T-cell (primary cell): ENCODE measurements at places on chromosomes 12 and 14.

GRCh38 chr14:102675396-102675795, 82.9 kb downstream of the RCOR1 start:
- no peak for DNase-seq

DNA sequence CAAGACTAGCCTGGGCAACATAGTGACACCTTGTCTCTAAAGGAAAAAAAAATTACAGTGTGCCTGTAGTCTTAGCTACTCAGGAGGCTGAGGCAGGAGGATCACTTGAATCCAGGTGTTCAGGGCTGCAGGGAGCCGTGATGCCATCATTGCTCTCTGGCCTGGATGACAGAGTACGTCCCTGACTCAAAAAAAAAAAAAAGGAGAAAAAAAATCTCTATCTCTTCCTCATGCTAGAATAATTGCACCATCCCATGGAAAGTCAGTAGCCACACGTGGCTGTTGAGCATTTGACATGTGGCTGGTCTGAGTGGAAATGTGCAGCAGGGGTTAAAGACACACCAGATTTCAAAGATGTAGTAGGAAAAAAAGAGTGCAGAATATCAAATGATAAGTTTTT, 3.8 kb downstream of the RILPL1 start:
- no peak for DNase-seq

- DNase-seq = peak; percentile 50
These were observed 67.2 kb downstream of the DIO3 start for GRCh38 chr14:101628471-101628966.

DNA sequence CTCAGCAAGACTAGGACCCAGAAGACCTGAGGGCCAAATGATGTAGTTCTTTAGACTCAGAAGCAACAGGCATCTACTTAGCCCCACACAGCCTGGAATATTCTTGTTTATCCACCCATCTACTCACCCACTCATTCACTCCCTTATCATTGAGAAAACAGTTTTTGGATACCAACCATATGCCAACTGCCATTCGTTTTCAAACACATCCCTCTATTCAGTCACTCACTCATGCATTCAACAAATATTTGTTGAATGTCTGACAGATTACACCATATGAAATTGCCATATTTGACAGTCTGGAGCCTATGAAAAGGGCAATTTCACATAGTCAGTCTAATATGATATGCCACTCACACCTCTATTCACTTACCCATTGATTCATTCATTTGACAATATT, 103.2 kb downstream of the NT5DC3 start:
- DNase-seq = no peak

- no peak for DNase-seq
These were observed 26.6 kb downstream of the JKAMP start for GRCh38 chr14:59510966-59511365.

- DNase-seq = no peak
These were observed 101.9 kb downstream of the DACT1 start for GRCh38 chr14:58739674-58740073.

DNA sequence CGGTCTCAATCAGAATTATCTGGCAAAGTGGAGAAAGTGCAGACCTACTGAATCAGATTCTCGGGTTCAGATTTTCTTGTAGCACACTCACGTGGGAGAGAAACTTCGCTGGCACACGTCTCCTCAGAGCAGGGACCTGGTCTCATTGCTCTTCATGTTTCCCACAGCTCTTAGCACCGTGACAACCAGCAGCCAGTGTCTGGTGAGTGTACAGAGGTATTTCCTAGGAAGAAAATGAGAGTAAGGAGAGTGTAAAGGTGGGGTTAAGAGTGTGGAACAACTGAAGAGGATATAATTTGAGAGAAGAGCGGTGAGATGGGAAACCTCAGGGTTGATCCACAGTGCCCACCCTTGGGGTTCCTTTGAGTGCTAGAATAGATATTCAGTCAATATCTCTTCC, 89.2 kb downstream of the ARF6 start:
- no peak for DNase-seq

DNA sequence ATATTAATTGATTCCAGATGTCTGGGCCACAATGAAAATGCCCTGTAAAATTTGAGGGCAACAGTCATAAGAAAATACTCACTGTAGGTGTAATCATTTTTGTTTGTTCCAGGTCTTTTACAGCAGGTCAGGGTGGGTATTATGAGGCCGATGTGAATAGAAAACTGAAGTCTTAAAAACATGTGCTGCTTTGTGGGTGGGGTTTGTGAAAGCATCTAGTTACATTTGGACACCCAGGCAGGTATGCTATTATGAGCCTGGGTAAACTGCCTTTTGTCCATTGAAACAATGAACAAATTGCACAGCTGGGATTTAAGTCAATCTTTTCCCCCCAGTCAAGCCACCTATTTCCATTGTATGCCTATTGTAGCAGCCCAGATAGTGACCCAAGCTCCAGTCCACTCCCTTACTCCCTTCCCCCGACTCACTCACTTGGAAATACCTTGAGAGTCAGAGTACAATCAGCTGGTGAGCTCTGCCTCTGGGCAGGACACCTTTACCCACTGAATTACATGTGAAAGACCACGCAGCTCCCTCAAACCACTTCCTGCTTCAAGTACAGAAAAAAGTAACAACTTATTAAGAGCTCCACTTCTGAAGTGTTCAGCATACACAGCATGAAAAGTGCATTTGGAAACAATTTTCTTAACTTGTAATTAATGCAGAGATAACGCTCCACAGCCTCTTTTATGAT, 1.8 kb downstream of the IGF1 start:
- peak; percentile 10 for DNase-seq

DNA sequence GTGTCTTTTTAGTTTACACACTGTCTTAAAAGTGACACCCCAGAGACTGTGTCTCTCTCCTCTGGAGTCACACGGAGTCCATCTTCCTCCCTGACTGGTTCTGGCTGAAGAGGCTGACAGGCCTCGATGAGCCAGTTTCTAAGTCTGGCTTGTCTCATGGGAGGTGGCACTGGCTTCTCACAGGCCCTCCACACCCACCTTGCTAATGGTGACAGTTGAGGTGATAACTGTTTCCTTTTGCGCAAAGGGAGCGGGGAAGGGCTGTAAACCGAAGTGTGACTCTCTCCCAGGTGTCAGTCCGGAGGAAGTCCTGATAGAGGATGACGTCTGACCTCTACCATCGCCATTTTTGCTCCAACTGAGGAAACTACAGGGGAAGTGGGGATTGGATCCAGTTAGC, 30.2 kb downstream of the KCTD10 start:
- DNase-seq = peak; percentile 22

DNA sequence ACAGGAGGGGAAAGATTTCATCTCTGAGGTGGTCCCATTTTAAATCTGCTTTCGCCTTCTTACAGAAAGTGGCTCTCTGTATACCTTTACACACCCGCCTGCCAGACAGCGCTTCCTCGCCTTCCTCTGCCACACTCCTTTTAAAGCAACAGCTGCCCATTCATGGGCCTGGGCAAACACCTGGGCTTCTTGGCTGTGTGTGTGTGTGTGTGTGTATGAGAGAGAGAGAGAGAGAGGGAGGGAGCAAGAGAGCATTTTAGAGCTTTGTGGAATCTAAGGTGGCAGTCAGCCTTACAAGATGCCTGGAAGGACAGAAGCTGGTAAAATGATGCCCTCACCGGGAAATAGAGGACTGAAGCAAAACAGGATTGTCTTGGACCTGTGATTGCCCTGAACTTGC, 20.0 kb downstream of the PTHLH start:
- DNase-seq = no peak

GRCh38 chr12:77352946-77353345, 287.6 kb upstream of the E2F7 start:
- no peak for DNase-seq

DNA sequence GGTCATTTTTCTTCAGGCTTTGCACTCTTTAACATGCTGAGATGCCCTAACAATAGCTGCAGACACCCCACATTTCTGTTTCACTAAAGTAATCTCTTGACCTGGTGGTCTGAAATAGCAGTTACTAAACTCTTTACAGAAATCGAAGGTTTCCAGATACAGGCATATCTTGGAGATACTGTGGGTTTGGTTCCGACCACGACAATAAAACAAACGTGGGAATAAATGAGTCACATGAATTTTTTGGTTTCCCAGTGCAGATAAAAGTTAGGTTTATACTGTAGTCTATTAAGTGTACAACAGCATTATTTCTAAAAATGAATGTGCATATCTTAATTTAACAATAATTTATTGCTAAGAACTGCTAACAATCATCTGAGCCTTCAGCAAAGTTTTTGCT, 208.7 kb downstream of the EGLN3 start:
- DNase-seq = no peak

DNA sequence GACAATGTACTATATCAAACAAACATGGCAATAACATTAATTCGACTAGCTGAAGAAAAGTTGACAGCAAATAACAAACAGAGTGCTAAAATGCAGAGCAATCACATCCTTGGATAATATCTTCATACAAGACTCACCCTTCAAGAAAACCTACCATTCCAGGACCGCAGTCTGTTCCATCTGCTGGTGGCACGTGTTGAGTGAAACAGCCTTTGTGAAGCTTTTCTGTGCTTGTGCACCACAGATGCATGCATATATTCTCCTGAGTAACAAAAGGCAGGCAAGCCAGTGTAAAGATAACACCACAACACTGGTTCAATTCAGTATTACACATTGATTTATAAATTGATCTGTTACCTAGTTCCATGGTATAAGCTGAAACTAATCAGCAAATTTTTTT, 89.3 kb downstream of the ADAMTS20 start:
- DNase-seq = no peak

DNA sequence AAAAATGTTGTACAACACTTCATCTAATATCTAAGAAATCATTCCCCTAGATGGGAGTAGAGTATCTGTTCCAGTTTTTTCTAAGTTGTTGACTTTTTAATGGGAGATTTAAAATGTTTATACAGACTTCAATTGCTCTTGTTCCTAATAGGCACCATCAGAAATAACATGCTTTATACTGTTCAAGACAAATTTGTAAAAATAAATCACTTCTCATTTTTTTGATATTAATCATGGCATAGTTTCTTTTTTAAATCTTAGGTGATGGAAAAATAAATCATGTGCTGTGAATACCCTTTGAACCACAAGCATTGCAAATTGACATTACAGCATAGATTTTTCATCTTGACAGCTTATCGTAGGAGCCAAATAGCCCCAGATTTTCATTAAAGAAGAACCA, 473.5 kb upstream of the MGAT4C start:
- DNase-seq = no peak

DNA sequence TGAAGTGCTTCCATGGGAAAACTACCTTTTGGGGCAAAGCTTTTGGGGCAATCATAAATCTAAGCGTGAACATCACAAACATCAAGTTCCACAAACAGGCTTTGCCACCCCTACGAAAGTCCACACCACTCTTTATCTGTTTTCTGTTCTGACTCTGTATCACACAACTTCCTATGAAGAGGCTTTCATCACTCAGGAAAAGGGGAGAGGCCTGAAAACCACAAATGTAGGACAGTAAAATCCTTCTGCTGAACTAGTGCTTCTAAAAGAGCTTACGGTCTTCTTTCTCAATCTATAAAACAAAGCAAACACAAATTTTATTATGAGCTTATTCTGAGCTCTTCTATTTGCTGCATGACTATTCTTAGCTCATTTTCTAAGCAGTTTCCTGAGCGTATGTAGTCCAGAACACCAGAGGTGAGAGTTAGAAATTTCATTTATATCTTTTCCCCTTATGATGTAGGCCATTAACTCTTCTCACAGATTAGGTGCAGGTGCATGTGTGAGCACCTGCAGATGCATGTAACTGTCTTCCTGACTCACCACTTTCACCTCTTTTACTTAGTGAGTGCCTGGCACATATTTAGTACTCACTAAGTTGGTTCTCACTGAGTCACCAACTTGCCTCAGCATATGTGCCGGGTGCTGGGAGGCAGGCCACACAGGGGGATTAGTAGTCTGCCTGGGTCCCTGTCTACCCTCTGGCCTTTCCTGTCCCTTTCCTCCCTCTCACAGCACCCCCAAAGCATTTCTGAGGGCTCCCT, 32.9 kb upstream of the SYCP3 start:
- DNase-seq = no peak

DNA sequence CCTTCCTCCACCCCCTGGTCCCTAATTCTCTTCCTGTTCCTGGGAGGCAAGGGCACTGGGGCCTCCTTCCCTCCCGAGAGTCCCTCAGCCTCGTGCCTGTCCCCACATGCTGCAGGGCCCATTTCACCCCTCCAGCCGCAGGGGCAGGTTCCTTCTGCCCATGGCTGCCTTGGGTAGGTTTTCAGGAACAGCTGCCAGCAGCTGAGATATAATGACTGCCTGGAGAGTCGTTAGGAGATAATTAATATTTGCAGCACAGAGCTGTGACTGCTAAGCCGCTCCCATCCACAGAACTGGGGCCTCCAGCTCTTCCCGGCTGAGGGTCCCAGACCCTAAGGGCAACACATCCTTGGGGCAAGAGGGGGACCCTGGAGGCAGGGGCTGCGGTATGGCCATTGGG, 211.9 kb upstream of the LHX5 start:
- no peak for DNase-seq

DNA sequence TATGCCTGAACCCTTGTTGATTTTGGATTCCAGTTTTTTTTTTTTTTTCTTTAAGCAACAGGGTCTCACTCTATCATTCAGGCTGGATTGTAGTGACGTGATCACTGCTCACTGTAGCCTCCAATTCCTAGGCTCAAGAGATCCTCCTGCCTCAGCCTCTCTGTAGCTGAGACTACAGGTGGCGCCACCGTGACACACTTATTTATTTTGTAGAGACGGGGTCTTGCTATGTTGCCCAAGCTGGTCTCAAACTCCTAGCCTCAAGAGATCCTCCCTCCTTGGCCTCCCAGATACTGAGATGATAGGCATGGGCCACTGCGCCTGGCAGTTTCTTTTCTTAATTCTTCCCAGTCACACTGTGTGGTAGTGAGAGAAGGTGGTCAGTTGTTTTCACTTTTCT, 25.2 kb downstream of the ACADS start:
- no peak for DNase-seq

GRCh38 chr14:82385048-82385447, 851.4 kb upstream of the SEL1L start:
- DNase-seq = no peak

GRCh38 chr12:19744705-19745218, 305.5 kb downstream of the AEBP2 start:
- no peak for DNase-seq

GRCh38 chr12:31331242-31331641, 5.3 kb upstream of the SINHCAF start:
- DNase-seq = no peak

GRCh38 chr14:75375983-75376382, 51.8 kb upstream of the JDP2 start:
- DNase-seq = no peak

- no peak for DNase-seq
These were observed 24.3 kb downstream of the DDX24 start for GRCh38 chr14:94056579-94057308.

DNA sequence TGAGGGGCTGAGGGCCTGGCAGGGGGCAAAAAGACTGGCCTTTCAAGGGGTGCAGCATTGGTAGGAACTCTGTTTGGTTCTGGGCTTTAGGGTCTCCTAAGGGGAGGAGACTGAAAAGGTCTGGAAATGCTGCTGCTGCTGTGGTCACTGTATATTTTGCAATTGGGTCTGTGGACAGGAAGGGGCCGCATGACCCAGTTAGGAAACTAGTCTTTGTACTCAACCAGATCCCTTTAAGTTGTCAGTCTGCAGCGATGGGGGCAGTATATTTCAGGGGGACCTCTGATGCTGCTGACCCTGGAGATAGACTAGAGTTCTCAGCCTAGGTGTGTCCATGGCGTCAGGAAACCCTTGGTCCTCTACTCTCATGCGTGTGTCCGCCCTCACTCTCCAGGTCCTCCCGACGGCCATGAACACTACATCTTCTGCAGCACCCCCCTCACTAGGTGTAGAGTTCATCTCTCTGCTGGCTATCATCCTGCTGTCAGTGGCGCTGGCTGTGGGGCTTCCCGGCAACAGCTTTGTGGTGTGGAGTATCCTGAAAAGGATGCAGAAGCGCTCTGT, 4.0 kb downstream of the LTB4R start:
- DNase-seq = no peak

GRCh38 chr12:93333828-93334227, 43.9 kb upstream of the NUDT4 start:
- no peak for DNase-seq
